Thymus (tissue), 14 donors: ENCODE measurements at places on chromosomes 1 and 21. TPM values are rescaled to one million over a fixed set of nuclear protein-coding genes. Genes with fewer than 3 reads are reported as not detected.

ATP6V1G3 gene
- total RNA-seq = not detected

SPRR3 gene
- total RNA-seq = 0.28 TPM

VAMP3 gene
- total RNA-seq = 31.5 TPM

CCDC30 gene
- total RNA-seq = 1.9 TPM

DNA sequence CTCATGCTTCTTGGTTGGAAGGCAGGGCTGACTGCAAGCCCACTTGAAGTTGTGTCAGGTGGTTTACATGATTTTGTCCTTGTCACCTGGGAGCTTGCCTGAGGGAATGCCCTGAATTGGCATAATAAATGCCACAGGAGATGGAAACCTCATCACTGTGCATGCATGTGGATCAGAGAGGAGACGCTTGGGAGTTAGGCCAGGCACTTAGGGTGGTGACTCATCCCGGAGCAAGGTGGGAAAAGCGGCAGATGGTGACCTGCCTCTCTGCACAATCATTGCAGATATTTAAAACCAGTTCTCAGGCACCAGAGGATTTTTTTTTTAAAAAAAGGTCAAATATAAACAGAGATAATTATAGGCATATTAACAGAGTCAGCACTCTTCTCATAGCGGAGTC is 202.2 kb upstream of the KIAA0040 start:
- DNase-seq = no peak

DNA sequence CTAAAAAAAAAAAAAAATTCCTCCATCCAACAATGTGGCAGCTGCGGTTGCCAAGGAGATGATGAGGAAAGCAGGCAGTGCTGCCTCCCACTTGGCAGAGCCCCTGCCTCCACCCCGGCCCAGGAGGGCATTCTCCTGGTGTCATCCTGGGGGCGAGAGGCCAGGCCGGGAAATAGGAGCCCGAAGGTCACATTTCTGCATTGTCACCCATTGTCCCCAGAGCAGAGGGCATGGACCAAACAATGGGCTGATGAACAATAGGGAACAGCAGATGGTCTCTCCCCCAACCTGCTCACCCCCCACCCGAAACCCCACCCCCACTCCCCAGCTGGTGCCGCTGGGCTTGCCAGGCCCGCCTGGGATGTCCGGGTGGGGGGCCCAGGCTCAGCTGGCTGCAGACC is 37.3 kb downstream of the CAMK2N1 start:
- DNase-seq = no peak

DNA sequence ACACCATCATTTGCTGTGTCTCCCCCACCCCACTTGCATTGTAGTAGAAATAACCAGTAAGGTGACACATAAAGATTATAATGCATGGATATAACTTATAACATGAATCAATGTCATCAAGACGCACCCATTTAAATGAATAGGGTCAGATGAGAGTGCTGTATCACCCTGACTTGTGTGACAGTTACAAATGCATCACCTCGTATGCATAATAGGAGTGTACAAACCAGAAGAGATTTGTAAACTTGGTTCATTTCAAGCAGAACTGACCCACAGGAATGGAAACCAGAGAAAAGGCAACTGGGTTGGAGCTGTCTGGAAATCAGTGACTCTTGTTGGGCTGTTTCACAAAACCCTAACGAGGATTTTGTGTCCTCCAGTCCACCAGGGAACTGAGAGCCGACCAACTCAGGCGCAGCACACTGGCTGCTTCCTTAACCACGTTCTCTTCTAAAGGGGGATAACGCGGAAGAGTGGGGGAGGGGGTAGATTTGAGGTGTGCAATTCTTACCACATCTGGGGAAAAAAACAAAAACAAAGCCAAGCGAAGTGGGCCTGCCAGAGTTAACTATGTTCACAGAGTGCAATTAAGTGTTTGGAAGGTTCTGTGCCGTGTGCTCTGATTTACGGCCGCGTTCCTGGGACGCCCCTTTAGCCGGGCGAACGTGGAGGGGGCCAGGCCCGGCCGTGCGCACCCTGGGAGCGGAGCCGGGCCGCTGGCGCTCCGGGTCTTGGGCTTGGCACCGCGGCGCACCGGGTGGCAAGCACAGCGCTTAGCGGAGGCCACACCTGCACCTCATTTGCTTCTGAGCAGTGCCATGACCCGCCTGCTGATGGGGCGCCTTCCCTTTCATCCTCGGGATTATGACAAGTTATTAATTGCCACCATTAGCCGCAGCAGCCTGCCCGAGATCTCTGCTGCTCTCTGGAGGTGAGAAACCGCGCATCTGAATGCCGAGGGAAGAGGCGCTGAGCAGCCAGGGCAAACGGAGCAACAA is 248.8 kb upstream of the FOXD3 start:
- DNase-seq = no peak

DNA sequence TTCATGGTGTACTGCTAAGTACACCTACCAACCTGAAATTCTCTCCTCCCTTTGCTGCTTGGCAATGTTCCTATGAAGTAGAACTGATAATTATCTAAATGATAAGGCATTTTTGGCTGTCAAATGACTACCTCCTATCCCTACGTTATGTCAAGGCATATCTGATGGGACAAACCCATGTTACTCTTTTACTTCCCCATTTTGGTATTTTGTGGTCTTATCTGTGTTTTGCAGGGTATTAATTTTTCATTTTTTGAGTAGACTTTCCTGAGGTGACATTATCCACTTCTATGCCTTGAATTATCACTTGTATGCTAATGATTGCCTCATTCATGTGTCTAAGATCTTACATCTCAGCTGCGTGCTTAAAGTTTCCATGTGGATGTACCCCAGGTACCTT is 499.6 kb upstream of the B3GALT2 start:
- no peak for DNase-seq

- DNase-seq = no peak
These were observed 11.4 kb downstream of the MX2 start for GRCh38 chr21:41373253-41373652.

GRCh38 chr21:15141261-15141970 is 76.6 kb upstream of the NRIP1 start:
- no peak for DNase-seq

- DNase-seq = no peak
These were observed 16.4 kb downstream of the ARHGEF2 start for GRCh38 chr1:155961937-155962336.

- DNase-seq = no peak
These were observed 38.0 kb upstream of the COL18A1 start for GRCh38 chr21:45366931-45367401.

GRCh38 chr21:31671146-31671716 is 11.7 kb downstream of the SOD1 start:
- no peak for DNase-seq

- no peak for DNase-seq
These were observed 27.8 kb upstream of the ZBTB21 start for GRCh38 chr21:42037943-42038342.
